Heart right ventricle (tissue), 16 donors: ENCODE measurements at places on chromosomes 2 and 18. TPM values are rescaled to one million over a fixed set of nuclear protein-coding genes. Genes with fewer than 3 reads are reported as not detected.

DNA sequence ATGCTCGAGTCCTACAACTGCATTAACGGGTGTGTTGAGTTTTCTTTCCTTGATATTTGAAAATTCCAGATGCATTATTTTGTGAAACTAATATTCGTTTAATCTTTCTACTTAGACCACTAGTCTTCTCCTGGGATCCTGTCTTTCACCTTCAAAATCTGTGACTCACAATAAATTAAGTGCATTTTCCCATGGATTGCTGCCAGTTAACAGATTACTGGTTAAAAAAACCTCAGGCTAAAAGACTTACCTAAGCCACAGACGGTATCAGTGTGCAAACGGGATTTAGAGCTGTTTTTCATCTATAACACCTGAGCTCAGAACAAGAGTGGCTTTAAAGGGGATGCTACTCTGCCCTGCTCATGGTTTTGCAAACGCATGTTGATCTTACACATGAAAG, 10.2 kb downstream of the FECH start:
- peaks cover 100% of the 10 kb centered on the region for H3K36me3 ChIP-seq
- H3K27me3 ChIP-seq = no peaks in the 10 kb centered on the region
- DNase-seq = no peak
- H3K4me1 ChIP-seq = no peaks in the 10 kb centered on the region
- no peak overlapping the region for H3K4me3 ChIP-seq

DNA sequence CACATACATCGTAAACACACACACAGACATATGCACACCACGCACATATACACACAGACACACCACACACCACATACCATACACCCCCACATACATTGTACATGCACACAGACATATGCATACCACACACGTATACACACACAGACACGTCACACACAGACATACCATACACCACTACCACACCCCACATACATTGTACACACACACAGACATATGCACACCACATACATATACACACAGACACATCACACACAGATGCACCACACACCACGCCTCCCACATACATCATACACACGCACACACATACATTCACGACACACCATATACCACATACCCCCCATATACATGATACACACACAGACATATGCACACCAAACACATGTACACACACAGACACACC, 58.4 kb downstream of the KIF5C start:
- H3K27ac ChIP-seq = no peak overlapping the region
- no peaks in the 10 kb centered on the region for H3K36me3 ChIP-seq
- no peak for DNase-seq
- H3K4me1 ChIP-seq = no peaks in the 10 kb centered on the region

DNA sequence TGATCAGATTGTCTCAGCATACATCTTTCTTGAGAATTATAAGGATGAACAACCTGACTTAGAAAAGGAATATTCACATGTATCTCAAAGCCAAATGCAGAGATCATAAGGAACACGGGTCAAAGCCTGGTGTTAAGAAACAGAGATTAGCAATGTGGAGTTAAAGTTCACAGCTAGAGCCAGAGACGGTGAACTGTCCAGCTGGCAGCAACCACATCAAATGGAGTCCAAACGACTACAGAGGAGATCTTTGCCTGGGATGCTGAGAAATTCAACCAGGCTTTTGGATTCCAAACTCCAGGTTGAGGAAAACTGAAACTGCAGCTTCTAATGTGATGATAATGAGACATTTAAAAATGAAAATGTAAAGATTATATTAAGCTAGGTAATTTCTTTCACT, 939.9 kb upstream of the NXPH2 start:
- no peaks in the 10 kb centered on the region for H3K4me1 ChIP-seq
- H3K36me3 ChIP-seq = no peaks in the 10 kb centered on the region
- DNase-seq = no peak
- no peak overlapping the region for H3K27ac ChIP-seq
- H3K4me3 ChIP-seq = no peak overlapping the region

- peaks cover 2% of the 10 kb centered on the region for H3K27me3 ChIP-seq
- no peaks in the 10 kb centered on the region for H3K4me1 ChIP-seq
- no peak overlapping the region for H3K27ac ChIP-seq
- no peaks in the 10 kb centered on the region for H3K36me3 ChIP-seq
Observed at GRCh38 chr2:120402508-120402907, 56.6 kb downstream of the INHBB start.

GRCh38 chr18:22253676-22254075, 84.3 kb downstream of the GATA6 start:
- DNase-seq = no peak
- H3K27ac ChIP-seq = peak overlapping the region; percentile 68
- no peak overlapping the region for H3K4me3 ChIP-seq
- no peaks in the 10 kb centered on the region for H3K27me3 ChIP-seq
- H3K4me1 ChIP-seq = peaks cover 40% of the 10 kb centered on the region

GRCh38 chr2:238813109-238813508, 34.8 kb upstream of the TWIST2 start:
- no peak overlapping the region for H3K27ac ChIP-seq
- no peak for DNase-seq
- peaks cover 31% of the 10 kb centered on the region for H3K27me3 ChIP-seq

- H3K27me3 ChIP-seq = no peaks in the 10 kb centered on the region
- no peaks in the 10 kb centered on the region for H3K36me3 ChIP-seq
- H3K4me1 ChIP-seq = no peaks in the 10 kb centered on the region
- DNase-seq = no peak
Observed at GRCh38 chr2:105582952-105583660, 161.6 kb upstream of the NCK2 start.

DNA sequence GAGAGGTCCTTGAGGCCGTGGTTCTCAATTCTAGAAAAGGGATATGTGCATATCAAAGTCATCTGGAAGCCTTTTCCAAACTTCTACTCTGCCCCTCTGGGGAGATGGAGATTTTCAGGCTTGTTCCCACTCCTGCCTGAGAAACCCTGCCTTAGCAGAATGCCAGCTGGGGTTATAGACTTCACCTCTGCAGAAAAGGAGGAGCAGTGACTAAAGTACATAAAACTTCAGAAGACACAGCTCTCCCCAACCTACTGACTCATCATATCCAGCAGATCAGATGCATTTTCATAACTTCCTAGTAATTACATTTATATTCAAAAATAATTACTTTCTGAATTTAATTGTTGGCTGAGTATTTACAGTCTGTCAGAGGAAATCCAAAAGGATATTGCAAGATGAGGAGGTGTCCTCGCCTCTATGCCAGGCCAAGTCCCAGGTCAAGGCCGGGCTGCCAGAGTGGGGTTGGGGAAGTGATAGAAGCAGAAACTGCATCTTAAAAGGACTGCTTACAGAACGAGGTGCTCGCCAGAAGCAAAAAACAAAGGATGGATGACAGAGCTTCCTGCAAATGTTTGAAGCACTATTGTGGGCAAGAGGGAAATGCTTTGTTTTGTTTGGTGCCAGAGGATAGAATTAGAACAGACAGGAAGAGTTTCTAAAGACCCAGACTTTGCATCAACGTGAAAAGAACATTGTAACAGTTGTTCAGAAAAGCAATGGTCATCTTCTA, 75.6 kb upstream of the APCDD1 start:
- no peaks in the 10 kb centered on the region for H3K36me3 ChIP-seq
- H3K4me1 ChIP-seq = no peaks in the 10 kb centered on the region
- no peak overlapping the region for H3K4me3 ChIP-seq

DNA sequence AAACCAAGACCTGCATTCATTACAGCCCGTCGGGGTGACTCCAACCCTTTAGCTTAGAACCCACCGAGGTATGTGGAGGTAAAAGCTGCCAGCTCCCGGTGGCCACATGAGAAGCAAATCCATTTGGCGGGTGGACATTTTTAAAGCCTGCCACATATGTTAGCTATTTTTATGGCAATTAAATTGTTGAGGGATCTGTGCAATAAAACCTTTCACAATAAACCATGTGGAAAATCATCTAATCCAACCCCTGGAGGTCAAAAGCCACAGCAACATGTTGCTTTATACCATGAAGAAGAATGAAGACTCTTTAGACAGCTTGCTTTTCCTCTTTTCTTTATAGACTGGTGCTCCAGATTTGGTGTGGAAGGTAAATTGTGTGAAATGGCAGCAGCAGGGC, 176.3 kb downstream of the AGPS start:
- no peak overlapping the region for H3K4me3 ChIP-seq
- no peak overlapping the region for H3K27ac ChIP-seq
- H3K27me3 ChIP-seq = no peaks in the 10 kb centered on the region
- no peak for DNase-seq
- no peaks in the 10 kb centered on the region for H3K36me3 ChIP-seq
- H3K4me1 ChIP-seq = no peaks in the 10 kb centered on the region

Gene SDC1
- total RNA-seq = 0.53 TPM

Gene TRPM8
- not detected for total RNA-seq

Gene COL3A1
- total RNA-seq = 122 TPM
